H7 (cell line): ENCODE measurements at places on chromosomes 13 and 19. TPM values are rescaled to one million over a fixed set of nuclear protein-coding genes. Genes with fewer than 3 reads are reported as not detected.

DNA sequence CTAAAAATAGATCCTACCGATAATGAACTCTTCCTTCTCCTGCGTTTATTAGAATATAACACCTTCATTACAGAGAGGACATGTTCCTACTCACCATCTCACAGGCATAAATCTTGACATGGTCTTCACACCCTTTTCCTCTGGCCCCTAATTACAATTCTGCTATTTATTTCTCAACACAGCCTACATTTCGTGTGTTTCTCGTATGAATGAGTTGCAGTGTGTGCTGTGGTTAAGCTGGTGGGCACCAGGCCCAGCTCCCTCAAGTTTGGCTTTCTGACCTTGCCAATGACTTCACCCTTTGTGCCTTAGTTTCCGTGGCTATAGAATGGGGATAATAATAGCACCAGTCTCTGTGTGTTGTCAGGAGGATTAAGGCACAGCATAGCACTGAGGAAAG lies 12.3 kb upstream of the KATNAL1 start:
- no peak for DNase-seq

DNA sequence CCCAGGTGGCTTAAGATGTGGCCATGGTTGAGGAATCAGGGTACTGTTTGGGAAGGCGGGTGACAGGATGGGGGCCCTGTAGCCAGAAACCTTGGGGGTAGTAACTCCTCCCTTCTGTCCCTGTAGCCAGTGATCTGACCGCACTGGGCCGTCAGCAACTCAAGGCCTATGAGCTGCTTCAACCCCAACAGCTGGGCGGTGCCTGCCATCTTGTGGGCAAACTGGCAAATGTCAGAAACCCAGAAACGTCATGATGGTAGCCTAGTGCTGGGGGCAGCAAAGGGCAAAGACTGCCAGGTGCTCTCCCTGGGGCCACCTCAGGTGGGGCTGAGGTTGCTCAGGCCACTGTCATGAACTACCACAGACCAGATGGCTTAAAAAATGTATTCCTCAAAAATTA lies 3.5 kb downstream of the COPE start:
- peak; percentile 90 for DNase-seq

The FCER2 gene
- not detected in 2 replicates for total RNA-seq

DNA sequence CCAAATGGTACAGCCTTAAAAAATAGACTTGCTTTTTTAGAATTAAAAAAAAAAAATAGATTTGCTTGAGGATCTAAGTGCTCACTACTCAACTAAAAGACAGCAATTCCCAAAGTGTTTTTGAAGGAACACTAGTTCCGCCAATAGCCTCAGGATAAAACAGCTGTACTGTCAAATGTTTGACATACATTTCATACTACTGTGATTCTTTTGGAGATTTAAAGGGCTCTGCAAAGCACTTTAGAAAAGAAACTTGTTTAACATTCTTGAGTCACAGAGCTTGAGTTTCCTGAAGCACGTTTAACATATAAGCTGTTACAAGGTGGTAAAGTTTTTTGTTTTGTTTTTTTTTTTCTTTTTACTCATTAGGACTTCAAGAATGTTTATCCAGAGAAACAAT lies 23.1 kb upstream of the KLF5 start:
- DNase-seq, result no peak

The INTS6 gene
- 24.9 and 30.4 TPM in 2 replicates for total RNA-seq

DNA sequence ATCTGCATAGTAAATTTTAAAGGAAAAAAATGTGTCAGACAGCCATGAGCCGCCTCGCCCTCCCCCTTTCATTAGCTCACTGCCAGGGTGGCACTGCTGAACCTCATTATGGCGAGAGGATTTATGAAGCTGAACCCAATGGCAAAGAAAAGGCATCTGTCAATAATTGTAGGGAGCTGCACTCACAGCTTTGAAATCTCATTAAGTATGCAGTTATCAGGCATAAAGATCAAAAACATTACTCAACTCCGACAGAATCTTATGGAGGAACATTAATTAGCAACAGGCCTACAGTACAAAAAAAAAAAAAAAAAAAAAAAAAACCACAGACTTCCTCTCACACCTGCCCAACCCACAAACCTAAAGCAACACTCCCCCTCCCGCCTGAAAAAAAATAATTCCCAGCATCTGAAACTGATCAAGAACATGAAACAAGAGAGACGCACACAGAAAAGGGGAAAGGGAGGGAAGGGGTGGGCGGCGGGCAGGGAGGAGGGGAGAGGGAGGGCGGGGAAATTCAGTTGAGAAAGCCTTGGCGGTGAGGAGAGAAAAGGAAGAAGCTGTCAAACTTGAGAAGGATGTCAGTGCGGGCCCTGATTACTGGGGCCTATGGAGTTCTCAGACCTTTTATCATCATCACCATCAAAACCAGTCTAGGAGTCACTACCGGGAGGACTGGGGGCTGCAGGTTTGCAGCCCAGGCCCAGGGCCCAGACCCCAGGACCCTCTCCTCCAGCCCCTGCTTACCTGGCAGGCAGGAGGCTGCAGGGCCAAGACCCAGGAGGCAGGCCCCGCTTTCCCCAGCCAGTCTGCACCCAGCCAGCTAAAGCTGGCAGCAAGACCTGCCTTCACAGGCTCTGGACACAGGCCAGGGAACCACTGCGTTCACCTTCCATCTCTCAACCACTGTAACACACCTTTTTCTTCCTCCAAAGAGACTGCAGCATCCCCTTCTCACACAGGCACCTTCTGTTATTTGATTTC lies 8.9 kb downstream of the TSHZ3 start:
- peak; percentile 66 for DNase-seq

DNA sequence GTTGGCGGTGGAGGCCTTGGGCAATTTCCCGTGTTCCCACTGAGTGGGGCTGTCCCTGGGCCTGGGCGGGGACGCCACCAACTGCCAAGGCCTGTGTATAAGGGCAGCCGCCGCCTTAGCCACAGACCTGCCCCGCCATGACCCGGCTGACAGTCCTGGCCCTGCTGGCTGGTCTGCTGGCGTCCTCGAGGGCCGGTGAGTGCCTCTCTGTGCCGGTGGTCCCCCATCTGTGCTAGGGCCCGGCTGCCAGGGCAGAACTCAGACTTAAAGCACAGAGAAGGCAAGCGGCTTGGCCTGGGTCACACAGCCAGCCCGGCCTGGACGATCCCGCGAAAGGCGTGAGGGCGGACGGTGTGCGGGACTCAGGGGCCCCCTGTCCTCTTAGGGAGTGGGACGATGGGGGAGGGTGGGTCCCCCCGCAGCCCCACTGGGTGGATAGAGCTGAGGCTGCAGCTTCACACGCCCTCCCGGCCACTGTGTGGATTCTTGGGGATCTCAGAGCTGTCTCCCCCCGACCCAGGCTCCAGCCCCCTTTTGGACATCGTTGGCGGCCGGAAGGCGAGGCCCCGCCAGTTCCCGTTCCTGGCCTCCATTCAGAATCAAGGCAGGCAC lies at the start of gene AZU1:
Gene AZU1 (plus strand): TSS at position 128 of the 612 bp plus-strand sequence. CDS start 10 bp downstream, at position 138.
- DNase-seq, result no peak

DNA sequence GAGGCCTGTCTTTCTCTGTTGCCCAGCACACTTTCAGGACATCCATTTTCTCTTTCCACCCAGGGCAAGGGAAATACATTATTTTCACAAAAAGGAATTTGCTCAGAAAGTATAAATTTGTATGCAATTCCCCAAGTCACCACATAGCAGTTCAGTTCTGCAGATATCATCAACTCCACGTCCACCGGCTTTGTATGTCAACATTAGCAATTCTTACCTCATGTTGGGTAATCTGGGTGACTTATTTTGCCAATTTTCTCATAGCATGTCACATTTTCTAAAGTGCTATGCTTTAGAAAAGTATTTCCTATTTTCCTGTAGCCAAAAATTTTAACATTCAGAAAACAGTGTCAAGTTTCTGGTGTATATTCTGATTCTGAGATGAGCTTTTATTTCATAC lies 501.8 kb downstream of the EFNB2 start:
- DNase-seq, result no peak

DNA sequence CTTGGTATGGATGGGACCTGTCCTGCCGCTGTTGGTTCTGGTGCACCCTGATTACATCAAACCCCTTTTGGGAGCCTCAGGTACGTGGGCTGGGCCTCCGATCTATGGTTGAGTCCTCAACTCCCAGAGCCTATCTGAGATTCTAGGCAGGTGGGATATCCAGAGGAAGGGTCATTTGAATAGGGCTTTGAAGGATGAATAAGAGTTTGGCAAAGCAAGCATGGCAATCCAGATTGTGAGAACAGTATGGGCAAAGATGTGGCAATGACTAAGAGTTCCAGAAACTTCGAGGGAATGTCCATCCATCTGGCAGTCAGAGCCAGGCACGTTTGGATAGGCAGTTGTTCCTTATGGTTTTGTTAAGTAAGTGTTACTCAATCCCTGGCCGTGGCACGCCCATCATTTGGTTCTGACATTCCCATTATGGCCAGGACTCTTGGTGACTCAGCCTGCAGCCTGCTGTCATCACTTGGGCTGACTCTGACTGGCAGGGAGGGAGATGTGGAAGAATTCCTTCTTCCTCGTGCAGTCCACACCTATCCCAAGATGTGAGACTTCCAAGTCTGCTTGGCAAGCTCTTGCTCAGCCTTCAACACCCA lies 21.5 kb downstream of the CYP4F22 start:
- DNase-seq, result no peak

- peak; percentile 66 for DNase-seq
These were observed 1.5 kb downstream of the HS6ST3 start for GRCh38 chr13:96091164-96092117.

The ODAD3 gene
- total RNA-seq, result 0.66 and 1.4 TPM in 2 replicates

- peak; percentile 90 for DNase-seq
These were observed 22.8 kb upstream of the SIGLEC11 start for GRCh38 chr19:49983645-49984229.

- DNase-seq, result peak; percentile 2
These were observed 239.2 kb upstream of the SLITRK1 start for GRCh38 chr13:84121456-84121855.

GRCh38 chr13:99434258-99434788 lies 66.9 kb upstream of the TM9SF2 start:
- DNase-seq, result peak; percentile 64

GRCh38 chr19:47305309-47305751 lies 4.3 kb upstream of the C5AR1 start:
- DNase-seq, result peak; percentile 85

DNA sequence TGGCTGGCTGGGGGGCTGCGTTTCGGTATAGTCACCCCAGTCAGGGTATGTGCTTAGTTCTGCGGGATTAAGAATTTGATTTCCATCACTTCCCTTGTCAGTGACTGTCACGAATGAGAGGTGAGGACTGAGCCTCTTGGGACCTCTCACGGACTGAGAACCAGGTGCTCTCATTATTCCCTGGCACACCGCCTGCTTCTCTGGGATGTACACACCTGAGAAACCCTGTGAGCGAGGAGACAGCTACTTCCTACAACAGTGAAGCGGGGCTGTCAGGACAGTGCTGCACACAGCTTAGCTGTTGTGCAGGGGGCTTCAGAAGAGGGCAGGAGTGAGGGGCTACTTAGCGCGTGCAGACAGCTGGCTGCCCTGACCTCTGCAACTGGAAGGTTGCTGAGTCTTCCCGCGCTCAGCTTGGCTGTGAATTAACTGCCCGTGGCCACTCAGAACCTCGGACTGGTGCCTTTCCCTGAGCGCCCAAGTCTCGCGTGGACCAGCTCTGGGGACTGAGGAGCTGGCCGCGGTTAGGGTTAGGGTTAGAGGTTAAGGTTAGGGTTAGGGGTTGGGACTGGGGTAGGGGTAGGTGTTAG lies 65.3 kb upstream of the MCF2L start:
- DNase-seq, result peak; percentile 19

GRCh38 chr19:751501-752341 lies 809 bp downstream of the MISP start:
- peak; percentile 81 for DNase-seq

The FAM98C gene
- 4.6 and 6.4 TPM in 2 replicates for total RNA-seq

The SKA3 gene
- 30.5 and 31.8 TPM in 2 replicates for total RNA-seq

DNA sequence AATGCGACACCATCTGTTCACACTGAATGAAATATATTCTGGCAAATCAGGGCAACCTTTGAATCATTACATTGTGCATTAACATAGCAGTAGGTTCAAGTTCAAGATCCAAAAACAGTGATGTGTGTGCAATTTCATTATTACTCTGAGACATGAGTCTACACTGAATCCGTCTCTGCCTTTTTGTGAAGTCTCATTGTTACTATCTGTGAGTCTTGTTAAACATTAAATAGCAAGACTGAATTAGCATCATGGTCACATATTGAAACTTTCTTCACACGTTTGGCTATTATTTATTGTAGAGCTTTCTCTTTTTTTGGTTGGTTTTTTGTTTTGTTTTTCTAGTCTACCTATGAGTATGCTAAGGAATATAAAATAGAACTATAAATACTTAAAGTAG lies 117.1 kb upstream of the SLITRK5 start:
- DNase-seq, result no peak

GRCh38 chr13:36131931-36132297 lies 732 bp upstream of the DCLK1 start:
- DNase-seq, result no peak

The BRSK1 gene
- total RNA-seq, result 20.3 and 31.3 TPM in 2 replicates

- peak; percentile 13 for DNase-seq
These were observed 213.3 kb upstream of the MIR17HG start for GRCh38 chr13:91133941-91134802.

The LHB gene
- not detected in 2 replicates for total RNA-seq

GRCh38 chr19:30682146-30682998 lies 310.2 kb downstream of the ZNF536 start:
- DNase-seq, result no peak

DNA sequence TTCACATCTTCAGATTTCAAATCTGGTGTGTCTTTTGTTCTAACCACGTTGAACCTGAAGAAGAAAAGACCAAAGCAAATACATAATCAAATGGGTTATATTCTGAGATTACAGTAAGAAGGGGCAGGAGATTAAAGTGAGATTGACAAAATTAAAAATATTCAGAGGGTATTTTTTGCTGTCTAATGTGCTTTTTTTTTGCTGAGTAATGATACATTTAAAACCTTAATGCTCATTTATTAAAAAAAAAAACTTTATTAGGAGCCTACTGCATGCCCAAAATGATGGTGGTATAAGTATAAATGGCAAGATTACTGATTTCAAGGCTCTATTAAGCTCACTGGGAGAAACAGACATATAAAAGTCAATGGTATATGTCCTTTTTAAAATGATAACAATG lies 459.4 kb downstream of the FGF9 start:
- no peak for DNase-seq

- DNase-seq, result peak; percentile 19
These were observed 12.1 kb downstream of the WTIP start for GRCh38 chr19:34493649-34494044.
